ENCODE measurements at places on chromosomes 12 and 14.

- DNase-seq = no peak
Measured at GRCh38 chr12:89662623-89663022, 46.0 kb downstream of the ATP2B1 start.

- DNase-seq = no peak
Measured at GRCh38 chr12:107349008-107349747, 255.8 kb upstream of the CRY1 start.

GRCh38 chr14:21525962-21526671, at the start of gene SALL2:
Gene SALL2 (minus strand): TSS chr14:21526346. CDS start chr14:21526127, 219 bp downstream.
- DNase-seq = peak; percentile 54

DNA sequence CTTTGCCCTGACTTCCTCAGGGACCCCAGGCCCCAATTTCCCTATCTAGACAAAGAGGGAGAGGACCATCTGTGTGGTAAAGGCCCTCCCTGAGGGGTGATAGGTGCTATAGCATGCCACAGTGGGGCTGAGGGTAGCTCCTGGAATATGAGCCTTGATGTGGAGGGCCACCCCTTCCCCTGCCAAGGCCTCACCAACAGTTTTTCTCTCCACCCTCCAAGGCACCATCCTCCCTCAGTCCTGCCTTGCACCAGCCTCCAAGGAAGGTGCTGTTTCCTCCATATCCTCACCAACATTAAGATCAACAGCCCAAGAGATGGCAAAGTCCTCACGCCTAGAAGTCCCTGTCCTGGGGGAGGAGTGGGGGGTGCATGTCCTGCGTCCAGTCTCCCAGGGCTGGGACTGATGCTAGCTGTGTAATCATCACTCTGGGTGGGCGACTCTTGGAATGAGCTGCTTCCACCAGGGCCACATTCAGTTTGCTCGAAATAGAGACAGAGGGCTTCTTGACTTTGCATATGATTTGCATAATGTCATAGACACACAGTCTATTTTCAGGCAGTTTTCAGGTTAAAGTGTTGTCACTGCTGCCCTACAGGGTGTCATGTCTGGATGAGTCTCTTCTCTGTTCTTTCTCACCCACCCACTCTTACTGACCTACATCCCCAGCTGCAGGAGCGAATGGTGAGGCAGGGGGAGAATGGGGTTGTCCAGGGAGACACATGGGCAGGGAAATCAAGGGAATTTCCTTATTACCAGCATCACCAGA, 17.4 kb downstream of the ACVRL1 start:
- DNase-seq = no peak

DNA sequence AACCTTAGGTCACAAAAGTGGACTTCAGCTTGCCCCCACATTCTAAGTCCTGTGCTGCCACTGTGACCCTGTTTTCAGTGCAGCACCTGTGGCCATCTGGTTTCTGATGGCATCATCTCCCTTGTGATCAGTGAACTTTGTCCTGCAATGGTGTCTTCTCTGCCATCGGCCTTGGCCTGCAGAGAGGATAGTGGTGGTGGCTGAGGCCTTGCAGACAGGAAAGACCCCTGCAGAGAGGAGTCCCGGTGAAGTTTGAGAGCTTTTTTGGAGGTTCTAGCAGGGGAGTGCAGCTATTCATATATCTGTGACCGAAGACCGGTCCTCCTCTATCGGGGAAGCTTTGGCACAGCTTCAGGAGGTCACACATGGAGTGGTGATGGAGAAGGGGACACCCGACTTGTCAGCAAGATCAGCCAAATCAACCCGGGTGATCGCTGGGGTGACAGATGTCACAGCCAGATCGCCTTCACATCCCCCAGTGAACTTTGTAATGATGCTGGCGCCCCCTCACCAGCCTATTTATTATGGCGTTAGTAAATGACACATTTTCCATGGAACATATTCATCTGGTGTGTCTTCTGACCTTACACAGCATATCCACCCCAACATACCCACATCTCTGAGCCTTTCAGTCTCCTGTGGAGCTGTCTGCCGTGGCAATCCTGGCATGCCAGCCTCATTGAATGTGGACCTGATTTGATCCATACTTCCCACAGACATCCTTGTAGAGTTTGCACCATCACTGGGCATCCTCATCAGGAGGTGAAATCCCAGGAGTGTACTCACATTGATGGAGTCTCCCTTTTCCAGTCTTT, 136.1 kb downstream of the PAPOLA start:
- DNase-seq = no peak

DNA sequence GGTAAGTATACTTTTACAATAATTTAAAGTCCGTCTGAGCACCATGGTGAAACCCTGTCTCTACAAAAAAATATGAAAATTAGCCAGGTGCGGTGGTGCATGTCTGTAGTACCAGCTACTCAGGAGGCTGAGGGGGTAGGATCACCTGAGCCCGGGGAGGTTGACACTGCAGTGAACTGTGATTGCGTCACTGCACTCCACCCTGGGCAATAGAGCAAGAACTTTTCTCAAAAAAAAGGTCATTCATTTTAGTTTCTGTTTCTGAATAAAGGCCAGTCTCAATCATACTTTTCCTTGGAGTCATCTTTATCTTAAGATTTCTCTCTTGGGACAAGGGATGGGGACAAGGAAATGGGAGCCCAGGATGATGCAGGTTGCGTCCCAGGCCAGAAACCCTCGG, 12.9 kb downstream of the ANKRD13A start:
- DNase-seq = peak; percentile 41

- peak; percentile 56 for DNase-seq
Measured at GRCh38 chr12:51923506-51924365, 16.4 kb downstream of the ACVRL1 start.

- DNase-seq = no peak
Measured at GRCh38 chr12:45575823-45576475, 153.6 kb upstream of the ARID2 start.

- DNase-seq = peak; percentile 76
Measured at GRCh38 chr12:14952299-14952921, 9.0 kb downstream of the ARHGDIB start.

GRCh38 chr12:39572551-39572950, 47.1 kb downstream of the ABCD2 start:
- DNase-seq = no peak

- DNase-seq = no peak
Measured at GRCh38 chr12:21662122-21662792, 4.6 kb upstream of the LDHB start.

DNA sequence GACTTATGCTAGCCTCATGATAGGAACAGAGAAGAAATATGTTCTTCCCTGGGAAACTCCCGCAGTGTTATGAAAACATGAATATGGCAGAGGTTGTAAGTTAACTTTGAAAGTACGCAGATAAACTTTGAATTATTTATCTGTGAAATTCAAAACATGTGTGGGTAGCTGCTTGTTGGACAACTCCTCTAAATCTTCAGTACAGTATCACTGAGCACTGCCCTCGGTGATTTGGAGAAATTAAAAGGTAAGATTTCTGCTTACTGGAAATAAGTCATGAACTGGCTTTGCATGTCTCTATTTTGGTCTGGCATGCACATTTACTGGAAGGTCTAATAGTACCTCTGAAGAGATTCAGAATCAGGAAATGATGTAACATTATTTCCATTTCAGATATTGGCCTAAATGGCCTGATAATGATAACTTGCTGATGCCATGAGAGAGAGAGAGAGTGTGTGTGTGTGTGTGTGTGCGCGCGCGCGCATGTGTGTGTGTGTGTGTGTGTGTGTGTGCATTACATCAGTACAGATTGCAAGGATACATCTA, 1441.9 kb upstream of the FLRT2 start:
- DNase-seq = no peak

- no peak for DNase-seq
Measured at GRCh38 chr12:88381466-88381865, 198.8 kb downstream of the KITLG start.

GRCh38 chr12:42730291-42730690, 140.7 kb upstream of the PRICKLE1 start:
- no peak for DNase-seq

GRCh38 chr12:107843351-107844311, 69.1 kb downstream of the ASCL4 start:
- DNase-seq = no peak

DNA sequence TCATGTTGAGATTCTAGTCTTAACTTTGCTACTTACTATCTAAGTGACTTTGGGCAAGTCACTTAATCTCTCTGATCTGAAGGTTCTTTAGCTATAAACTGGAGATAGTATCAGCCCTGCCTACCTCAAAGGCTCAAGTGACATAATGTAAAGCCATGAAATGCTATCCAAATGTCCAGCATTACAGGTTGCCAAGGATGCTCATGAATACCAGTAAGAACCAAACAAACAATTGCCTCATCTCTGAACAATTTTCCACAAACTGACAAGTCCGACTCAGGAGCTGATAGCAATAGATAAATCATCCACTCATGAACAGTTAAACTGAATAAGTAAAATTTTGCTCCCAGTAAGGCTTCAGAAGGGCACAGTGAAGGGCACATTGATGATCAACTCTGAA, 51.5 kb downstream of the LMNTD1 start:
- DNase-seq = no peak

GRCh38 chr12:58818546-58818945, 101.8 kb downstream of the LRIG3 start:
- no peak for DNase-seq

DNA sequence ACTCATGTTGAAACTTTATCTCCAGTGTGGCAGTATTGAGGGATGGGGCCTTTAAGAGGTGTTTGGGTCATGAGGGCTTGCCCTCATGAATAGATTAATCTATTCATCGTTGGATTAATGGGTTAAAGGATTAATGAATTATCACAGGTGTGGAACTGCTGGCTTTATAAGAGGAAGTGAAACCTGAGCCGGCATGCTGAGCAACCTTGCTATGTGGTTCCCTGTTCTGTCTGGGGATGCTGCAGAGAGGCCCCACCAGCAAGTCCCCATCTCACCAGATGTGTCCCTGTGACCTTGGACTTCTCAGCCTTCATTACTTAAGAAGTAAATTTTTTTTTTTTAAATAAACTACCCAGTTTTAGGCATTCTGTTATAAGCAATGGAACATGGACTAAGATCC, 109.6 kb downstream of the DYRK2 start:
- DNase-seq = no peak

DNA sequence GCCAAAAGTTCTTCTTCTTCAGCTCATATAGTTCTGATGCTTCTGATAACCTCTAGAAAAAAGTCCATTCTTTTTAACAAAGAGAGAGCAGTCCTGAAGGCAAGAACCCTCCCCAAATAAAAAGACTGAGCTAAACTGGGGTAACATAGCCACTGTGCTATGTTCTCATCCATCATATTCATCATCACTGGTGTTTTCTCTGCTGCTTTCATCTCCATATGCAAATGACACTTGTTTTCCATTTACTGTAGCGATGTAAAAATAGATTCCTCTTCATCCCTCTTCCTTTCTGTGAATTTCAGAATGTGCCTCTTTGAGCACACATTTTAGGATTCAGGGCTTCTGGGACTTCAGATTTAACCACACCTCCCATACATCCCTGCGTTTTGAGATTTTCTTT, 44.9 kb downstream of the GSC start:
- no peak for DNase-seq

DNA sequence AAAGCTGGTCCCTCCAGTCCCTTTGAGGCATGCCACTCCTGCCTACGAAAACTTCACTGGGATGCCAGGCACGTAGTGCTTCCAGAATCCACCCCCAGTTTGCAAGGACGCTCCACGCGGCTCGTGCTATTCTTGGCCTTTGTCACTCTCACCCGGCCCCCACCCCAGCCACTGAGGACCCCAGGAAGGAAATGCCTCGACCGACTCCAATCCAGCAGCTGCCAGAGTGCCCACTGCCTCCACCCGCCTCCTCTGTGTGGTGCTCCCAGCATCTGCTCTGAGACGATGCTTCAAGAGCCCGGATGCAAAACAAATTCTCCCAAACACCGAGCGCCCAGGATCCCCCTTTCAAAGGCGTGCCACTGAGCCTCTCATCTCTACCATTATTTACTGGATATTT, 123.9 kb downstream of the RFLNA start:
- no peak for DNase-seq

DNA sequence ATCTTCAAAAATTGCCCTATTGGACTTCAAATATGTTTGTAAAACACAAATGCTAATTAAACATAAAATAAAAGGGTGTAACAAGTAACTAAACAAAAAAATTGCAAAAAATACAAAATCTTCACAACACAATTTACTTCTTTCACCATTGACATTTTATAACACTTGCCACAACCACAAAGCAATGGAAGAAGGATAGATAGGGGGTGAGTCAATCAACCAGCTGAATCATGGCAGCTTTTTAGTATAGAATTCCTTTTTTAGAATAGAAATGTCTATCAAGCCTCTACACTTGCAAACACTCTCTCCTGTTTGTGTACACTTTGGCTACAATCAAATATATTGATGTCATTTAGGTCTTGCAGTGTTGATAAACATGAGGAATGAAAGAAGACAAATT, 232.7 kb downstream of the SLC16A7 start:
- no peak for DNase-seq

DNA sequence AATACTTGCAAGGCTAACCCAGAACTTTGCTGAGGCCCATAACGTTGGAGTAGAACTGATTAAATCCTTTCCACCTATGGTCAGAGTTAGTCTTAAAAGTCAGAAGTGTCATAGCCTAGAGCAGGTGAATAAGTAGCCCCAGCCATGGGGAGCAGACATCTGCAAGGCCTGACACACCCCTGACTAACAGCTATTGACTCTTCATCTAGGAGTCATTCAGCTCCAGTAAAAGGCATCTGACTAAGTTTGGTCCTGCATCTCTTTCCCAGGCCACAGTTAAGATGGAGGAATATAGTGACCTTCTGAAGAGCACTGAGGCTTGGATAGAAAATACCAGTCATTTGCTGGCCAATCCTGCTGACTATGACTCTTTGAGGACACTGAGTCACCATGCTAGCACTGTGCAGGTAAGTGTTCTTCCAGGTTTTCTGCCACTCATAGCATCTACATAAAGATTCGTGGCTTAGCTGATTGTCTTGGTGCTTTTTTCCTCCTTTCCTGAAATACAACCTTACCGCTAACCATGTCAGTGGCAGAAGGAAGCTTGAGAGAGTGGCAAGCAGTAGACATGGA, 212.9 kb downstream of the ESR2 start:
- no peak for DNase-seq

DNA sequence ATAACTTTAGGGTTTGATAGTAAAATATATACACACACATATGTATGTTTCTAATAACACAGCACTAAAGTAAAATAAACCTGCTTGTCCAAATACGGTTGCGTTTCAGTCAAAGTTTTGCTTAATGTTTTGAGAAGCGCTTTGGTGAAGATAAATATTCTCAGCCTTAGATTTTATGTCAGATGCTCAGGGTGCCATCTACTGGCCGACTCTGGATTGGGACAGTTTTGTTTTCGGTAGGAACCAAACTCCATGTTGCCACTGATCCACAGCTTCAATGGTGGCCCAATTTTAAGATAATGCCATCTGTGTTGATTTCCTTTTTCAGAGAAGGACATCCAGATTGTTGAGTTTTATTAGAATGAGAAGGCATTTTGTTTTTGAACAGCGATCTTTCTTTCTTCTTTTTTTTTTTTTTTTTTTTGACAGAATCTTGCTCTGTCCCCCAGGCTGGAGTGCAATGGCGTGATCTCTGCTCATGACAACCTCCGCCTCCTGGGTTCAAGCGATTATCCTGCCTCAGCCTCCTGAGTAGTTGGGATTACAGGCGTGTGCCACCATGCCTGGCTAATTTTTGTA, 43.1 kb downstream of the LLPH start:
- peak; percentile 46 for DNase-seq

- DNase-seq = no peak
Measured at GRCh38 chr14:70666361-70666686, 24.6 kb downstream of the TTC9 start.

GRCh38 chr12:131674373-131674772, 36.5 kb upstream of the SFSWAP start:
- no peak for DNase-seq

GRCh38 chr12:72006766-72007165, 68.1 kb downstream of the TPH2 start:
- DNase-seq = no peak

GRCh38 chr14:76282581-76282980, 93.4 kb upstream of the ESRRB start:
- no peak for DNase-seq
